Thoracic aorta (tissue), 2 donors: ENCODE measurements at places on chromosomes 3 and 15. TPM values are rescaled to one million over a fixed set of nuclear protein-coding genes. Genes with fewer than 3 reads are reported as not detected.

Gene CSPG5
- total RNA-seq = 0.92 TPM

Gene OXSM
- 8.4 TPM for total RNA-seq

Gene ROPN1
- not detected for total RNA-seq

Gene SAMD7
- total RNA-seq = not detected

Gene IL17RC
- 59.4 TPM for total RNA-seq

Gene AADACL2
- total RNA-seq = not detected

Gene PLXND1
- 246 TPM for total RNA-seq

Gene NEK10
- 0.68 TPM for total RNA-seq

Gene GOLGA6B
- not detected for total RNA-seq

Gene PYDC2
- total RNA-seq = not detected

Gene GHSR
- total RNA-seq = not detected

Gene CALML4
- total RNA-seq = 7.7 TPM
